ENCODE measurements at places on chromosomes 5 and 9. TPM values are rescaled to one million over a fixed set of nuclear protein-coding genes. Genes with fewer than 3 reads are reported as not detected.

- no peak for DNase-seq
Measured at GRCh38 chr9:136011703-136012496, 50.7 kb upstream of the UBAC1 start.

GRCh38 chr5:104170926-104171325 is 608.3 kb upstream of the NUDT12 start:
- DNase-seq = no peak

The SOHLH1 gene
- total RNA-seq = not detected

The NIPBL gene
- 53.2 TPM for total RNA-seq

The PCDHB12 gene
- 1.6 TPM for total RNA-seq

Data from Calu3 (cell line).